AG04449 (cell line): ENCODE measurements at places on chromosomes 1 and 21.

DNA sequence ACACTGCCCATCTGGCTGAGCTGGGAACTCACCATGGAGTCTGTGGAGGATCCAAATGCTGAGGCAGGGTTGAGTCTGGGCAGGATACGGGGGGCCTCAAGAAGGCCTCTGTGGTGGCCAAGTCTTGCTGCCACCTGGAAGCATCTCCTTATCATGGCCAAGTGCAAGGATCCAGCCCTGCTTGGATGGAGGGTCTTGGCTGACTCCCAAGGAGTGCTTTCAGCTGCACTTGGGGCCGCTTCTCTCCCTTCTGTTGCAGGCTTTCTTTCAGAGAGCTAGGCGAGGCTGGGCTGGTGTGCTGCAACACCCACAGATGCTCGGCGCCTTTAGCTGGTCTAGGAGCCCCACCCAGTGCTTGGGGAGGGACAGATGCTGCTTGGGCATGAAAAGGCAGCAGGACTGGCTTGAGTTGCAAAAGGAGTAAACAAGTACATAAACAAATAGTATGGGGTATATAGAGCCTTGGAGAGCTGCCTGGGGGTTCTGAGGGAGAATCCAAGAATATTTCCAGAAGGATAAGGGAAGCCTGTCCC is at the start of gene THEM5:
THEM5 (minus strand) TSS at position 302 of the 533 bp plus-strand sequence; CDS start at position 155, 147 bp downstream.
- DNase-seq, result no peak

- no peak for DNase-seq
These were observed 248.7 kb upstream of the IRF2BP2 start for GRCh38 chr1:234858722-234859121.

GRCh38 chr21:29155118-29155932 is 24.9 kb downstream of the MAP3K7CL start:
- DNase-seq, result peak; percentile 51

DNA sequence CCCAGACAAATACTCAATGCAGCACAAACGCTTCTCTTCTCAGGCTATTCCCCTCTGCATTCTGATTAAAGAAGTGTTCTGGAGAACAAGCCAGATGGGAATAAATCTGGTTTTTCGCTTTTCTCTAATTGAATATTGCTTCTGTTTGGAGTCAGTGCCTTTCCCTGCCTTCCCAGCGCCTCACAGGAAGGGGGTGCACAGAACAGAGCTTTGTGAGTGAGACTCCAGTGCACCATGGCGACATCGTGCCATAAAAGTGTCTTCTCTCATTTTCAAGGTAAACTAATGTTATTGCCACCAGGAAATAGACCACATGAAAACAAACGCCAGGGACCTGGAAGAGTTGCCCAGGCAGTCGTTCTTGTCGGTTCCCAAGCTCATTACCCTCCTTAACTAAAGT is 43.6 kb upstream of the SLC45A1 start:
- DNase-seq, result no peak

DNA sequence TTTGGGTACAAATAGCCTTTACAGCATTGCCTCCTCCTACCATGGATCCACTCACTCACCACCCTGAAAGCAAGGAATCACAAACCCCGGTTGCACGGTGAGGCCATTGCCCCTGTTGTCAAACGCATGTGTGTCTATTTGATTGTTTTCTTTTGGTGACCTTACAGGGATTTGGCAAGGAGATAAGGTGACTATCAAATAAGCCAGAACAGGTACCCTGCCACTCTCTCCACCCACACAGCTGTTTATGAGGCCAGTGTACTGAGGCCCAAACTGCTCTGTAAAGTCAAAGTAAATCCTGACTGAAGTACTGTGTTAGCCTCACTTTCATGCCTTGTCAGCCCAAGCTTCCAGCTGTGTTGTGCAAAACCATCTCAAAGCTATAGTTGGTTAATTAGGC is 136.4 kb downstream of the HUNK start:
- no peak for DNase-seq

DNA sequence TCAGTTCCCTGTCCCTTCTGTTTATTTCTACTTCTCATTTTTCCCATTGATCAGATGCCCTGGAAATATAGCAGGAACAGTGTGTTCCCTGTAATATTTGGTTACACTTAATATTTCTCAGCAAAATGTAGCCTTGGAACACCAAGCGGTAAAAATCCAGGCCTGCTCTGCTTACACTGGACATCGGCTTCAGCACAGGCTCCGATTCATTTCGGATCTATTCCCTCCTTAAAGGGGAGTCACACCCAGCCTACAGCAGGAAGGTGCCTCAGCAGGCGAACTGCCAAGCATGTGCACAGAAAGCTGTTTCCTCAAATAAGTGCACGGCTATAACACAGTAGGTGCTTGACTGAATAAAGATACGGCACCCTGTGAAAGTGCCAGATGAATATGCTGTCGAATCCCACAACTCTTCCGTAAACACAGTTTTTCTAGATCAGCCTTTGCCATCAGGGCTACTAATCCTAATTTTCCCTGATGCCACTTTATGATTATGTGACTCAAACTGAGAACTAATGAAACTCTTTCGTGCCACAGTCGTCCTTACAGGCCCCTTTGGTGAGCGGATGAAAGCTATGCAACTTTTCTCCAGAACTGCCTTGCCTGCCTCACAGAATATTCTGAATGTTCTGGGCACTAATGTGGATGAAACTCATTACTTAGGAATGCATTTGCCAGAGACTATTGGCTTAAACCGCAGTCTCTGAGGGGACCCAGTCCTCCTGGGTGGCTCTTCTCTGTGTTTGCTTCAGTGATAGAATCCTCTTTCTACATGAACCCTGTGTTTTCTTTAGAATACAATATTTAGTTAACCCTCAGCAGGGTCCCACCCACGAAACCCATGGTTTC is 275.5 kb upstream of the RUNX1 start:
- DNase-seq, result peak; percentile 59

GRCh38 chr1:55164906-55165305 is 50.3 kb downstream of the USP24 start:
- DNase-seq, result no peak
